ENCODE measurements at places on chromosomes 16 and 17. TPM values are rescaled to one million over a fixed set of nuclear protein-coding genes. Genes with fewer than 3 reads are reported as not detected.

METRN gene
- total RNA-seq, result 2.5 TPM

SEZ6 gene
- not detected for total RNA-seq

DNA sequence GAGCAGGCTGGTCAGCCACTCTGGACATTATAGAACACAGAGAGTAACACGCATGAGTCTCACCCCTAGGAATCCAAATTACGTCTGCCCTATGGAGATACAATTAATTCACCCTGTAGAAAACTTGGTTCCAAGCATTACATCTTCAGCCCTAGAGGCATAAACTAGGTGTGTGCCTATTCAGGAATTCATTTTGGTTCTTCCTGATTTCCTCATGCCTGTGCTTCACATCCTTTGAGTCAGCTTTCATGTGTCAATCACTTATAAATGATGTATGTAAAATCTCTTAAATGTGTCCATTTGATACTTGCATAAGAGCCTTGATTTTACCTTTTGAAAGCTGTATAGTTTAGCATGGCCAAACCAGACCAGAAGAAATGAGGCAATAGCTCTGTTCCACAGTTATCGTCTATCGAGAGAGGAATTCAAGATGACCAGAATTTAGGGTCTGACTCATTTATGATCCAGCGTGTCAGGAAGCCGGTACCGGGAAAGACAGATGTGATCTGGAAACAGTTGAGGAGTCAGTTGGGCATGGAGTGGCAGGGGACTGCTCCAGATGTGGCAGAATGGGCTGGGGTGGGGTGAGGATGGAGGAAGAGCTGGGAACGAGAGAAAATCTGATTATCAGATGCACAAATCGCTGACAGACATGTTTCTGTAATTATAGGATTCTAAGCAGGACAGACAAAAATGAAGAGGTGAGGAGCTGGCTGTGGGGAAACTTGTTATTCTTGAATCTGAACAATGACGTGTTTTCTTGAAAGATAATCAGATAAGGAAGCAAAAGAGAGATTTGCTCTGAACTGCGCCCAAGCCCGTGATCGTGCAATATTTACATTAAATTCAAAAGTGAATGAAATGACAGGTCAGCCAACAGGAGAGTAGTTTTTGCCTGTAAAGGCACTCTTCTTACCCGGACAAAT lies 76.7 kb downstream of the C16orf95 start:
- no peak overlapping the region for H3K27ac ChIP-seq
- H3K4me3 ChIP-seq, result no peak overlapping the region
- no peak for DNase-seq
- peaks cover 23% of the 10 kb centered on the region for H3K4me1 ChIP-seq
- no peaks in the 10 kb centered on the region for H3K36me3 ChIP-seq

DNA sequence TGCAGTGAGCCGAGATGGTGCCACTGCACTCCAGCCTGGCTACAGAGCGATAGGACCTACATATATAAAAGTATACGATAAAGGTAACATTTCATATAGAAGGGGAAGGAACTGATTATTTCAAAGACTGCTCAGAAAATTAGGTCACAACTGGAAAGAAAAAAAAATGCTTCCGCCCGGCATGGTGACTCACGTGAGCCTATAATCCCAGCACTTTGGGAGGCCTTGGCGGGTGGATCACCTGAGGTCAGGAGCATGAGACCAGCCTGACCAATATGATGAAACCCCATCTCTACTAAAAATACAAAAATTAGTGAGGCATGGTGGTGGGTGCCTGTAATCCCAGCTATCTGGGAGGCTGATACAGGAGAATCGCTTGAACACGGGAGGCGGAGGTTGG lies 7.8 kb downstream of the TEX14 start:
- no peak overlapping the region for H3K27ac ChIP-seq
- no peaks in the 10 kb centered on the region for H3K4me1 ChIP-seq
- DNase-seq, result no peak
- H3K4me3 ChIP-seq, result no peak overlapping the region
- H3K36me3 ChIP-seq, result no peaks in the 10 kb centered on the region
- peaks cover 3% of the 10 kb centered on the region for H3K27me3 ChIP-seq

DNA sequence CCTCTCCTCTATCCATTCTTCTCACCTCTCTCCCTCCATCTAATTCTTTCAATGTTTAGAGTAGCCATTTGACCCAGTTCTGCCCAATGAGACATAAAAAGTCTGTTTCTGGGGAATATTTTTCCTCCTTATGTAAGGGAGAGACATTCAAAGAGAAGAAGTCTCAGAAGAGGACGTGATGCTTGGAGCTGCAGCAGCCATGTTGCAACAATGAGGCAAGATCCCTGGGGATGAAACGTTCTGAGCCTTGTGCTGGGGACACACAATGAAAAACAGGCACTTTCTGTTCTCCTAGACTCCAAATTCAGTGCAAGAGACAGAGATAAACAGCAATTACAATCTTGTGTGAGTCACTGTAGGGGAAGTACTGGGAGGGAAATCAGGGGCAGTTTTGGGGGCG lies 130.8 kb downstream of the FOXL1 start:
- DNase-seq, result no peak
- no peak overlapping the region for H3K27ac ChIP-seq
- no peaks in the 10 kb centered on the region for H3K4me1 ChIP-seq
- no peaks in the 10 kb centered on the region for H3K36me3 ChIP-seq
- no peak overlapping the region for H3K4me3 ChIP-seq

DNAAF8 gene
- 0.21 TPM for total RNA-seq

All from activated CD4-positive, alpha-beta T cell treated with anti-CD3 and anti-CD28 coated beads, Interleukin-2, amount 10 ng/mL, durations not matched to agents 7 days and 5 days (primary cell).